T-helper 2 cell treated with Interferon-gamma antibody and Interleukin-4, amounts not matched to agents 5 μg/mL and 100 μg/mL, for 36 hours (primary cell): ENCODE measurements at places on chromosomes 7 and 10.
A peak's percentile ranks its signal among the peaks of the same experiment; 100 is the strongest.

GRCh38 chr10:16809074-16809718, 8.0 kb downstream of the RSU1 start:
- peak; percentile 23 for DNase-seq

GRCh38 chr10:8045726-8046494, 8.6 kb upstream of the GATA3 start:
- no peak for DNase-seq

DNA sequence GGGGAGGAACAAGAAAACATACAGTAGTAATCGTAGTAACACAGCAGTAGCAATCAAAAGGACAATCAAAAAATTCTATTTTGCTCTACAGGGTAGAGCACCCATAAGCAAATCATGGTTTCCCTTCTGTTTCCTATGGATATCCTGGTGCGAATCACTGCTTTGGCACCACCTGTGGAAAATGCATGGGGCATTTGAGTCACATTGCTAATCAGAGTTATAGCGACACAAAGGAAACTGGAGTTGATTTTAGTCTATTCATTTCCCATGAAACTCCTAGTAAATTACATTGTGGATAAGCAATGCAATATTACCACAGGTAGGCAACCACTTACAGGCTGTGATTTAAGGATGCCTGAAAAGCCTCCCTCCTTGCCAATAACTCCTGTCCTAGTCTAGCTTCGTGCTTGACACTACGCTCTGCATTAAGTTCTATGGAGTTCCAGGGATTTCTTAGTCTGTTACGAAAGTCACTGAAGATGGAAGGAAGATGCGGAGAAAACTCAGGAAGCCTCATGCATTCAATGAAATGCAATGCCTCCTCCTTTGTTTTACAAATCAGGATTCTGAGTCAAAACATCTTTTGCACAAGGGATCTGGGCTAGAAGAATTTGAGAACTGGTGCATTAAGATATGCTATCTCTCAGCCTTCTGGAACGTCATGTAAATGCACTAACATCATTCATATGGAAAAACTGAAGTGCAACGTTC, 188.4 kb downstream of the DGKI start:
- no peak for DNase-seq

GRCh38 chr7:79300573-79300972, 152.9 kb downstream of the MAGI2 start:
- no peak for DNase-seq

GRCh38 chr10:128275388-128276177, 149.4 kb upstream of the MKI67 start:
- no peak for DNase-seq

- no peak for DNase-seq
Measured at GRCh38 chr10:102596506-102596971, 47.7 kb upstream of the TRIM8 start.

DNA sequence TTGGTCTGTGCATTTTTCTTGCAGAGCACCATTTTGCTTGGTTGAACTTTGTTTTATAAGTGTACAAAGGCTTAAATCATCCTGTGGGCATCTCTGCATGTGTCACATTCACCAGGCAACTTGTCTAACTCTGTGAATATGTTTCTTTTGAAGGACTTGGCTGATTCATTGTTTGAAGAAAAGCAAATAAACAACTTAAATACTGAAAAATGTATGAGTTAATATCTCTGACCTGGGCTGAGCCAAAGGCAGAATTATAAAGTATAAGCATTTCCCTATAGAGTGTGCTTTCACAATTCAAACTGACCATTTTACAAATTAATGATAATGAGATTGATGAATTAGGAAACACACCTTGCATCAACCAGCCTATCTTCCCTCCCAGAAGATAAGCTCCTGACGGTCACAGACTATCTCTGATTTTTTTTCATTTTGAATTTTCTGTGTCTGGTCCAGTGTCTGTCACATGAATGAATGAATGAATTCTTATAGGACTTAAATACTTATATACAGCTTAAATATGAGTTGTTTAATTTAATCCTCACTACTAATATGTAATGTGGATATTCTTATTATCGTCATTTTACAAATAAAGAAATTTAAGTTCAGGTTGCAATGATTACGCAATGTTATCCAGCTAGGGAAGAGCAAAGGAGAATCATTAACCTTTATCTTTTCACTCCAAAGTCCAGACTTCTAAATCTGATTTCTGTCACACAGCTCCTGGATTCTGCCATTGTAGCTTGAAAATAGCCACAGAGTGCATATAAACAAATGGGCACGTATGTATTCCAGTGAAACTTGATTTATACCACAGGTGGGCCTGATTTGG, 182.0 kb upstream of the PHYHIPL start:
- no peak for DNase-seq

DNA sequence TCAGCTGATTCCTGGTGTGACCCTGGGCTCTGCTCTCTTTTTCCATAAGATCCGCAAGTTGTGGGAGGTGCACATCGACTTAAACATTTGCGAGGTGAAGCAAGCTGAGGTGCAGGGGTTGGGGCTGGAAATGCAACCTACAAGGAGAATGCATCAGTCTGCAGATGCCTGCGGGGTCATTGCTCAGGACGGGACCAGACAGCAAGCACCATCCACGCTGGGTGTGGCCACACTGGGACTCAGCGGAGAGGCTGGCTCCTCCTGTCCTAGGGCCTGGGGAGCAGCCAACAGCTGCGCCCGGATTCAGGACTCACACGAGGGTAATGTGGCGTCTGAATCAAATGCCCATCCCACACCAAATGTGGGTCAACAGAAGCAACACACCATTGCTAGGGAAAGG, 33.8 kb downstream of the STK32C start:
- DNase-seq = no peak

DNA sequence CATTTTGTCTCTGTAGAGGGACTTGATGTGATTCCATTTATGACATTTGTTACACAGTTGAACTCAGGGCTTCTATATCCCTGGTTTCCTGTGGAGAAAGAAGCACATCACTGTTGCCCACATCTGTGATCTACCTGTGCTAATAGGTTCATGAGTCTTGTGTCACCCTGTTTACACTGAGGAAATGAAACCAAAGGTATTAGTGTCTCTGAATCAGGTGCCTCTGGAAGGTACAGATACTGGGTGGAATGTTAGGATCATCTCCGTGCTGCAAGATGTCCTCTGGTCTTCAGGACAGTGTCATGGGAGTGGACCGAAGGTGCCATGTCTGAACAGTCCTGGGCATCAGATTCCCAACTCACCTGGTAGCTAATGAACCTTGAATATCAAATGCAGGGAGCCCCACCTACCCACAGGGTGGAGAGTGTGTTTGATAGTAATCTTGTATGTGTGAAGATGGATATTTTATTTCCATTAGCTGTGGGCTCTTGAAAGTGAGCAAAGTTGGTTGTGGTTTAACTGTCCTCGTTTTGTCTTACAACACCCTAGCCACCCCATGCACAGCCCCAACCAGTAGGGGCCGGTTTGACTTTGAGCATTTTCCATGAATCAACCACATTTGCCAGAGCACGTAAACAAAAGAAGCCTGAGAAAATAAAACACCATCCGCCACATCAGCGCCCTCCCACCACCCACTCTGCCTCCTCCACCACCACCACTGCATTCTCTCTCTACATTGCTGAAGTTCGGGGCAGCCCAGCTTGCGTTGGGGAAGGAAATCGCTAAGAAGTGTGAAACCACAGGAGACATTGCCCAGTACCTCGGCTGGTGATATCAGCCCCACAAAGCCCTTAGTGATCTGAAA, 40.7 kb downstream of the TARP start:
- DNase-seq = peak; percentile 90

- DNase-seq = no peak
Measured at GRCh38 chr7:116021237-116021636, 9.3 kb downstream of the TFEC start.

DNA sequence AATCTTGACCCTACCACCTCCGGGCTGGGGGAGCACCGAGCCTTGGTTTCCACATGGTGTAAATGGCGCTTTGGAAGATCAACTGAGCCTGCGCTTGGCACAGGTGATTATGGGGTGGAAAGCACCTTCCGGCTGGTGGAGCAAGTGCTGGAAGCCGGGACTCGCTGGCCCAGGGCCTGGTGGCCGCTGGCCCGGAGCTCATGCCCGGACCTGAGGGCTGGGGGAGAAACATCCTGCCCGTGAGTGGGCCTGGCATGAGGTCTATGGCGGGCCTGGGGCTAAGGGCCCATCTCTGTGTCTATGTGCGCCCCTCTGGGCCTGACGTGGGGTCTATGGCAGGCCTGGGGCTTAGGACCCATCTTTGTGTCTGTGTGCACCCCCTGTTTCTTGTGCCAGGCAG, 14.2 kb upstream of the LFNG start:
- no peak for DNase-seq

- DNase-seq = no peak
Measured at GRCh38 chr7:14144109-14144508, 154.6 kb upstream of the ETV1 start.

DNA sequence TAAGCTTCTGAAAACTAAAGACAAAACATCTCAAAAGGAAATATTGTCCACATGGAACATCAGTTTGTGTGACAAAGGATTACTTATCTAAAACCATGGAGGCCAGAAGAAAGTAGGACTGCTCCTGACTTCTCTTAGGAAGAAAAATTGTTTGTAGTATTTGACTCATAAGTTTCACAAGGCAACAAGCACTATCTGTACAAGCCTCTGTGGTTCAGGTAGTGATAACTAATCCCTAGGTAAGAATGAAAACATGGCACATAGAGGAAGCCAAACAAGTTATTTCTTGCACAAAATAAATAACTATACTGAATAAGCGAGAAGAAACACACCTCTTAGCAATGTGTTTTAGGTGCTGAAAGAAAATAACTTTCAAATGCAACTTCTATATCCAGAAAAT, 30.3 kb downstream of the TFPI2 start:
- DNase-seq = no peak

DNA sequence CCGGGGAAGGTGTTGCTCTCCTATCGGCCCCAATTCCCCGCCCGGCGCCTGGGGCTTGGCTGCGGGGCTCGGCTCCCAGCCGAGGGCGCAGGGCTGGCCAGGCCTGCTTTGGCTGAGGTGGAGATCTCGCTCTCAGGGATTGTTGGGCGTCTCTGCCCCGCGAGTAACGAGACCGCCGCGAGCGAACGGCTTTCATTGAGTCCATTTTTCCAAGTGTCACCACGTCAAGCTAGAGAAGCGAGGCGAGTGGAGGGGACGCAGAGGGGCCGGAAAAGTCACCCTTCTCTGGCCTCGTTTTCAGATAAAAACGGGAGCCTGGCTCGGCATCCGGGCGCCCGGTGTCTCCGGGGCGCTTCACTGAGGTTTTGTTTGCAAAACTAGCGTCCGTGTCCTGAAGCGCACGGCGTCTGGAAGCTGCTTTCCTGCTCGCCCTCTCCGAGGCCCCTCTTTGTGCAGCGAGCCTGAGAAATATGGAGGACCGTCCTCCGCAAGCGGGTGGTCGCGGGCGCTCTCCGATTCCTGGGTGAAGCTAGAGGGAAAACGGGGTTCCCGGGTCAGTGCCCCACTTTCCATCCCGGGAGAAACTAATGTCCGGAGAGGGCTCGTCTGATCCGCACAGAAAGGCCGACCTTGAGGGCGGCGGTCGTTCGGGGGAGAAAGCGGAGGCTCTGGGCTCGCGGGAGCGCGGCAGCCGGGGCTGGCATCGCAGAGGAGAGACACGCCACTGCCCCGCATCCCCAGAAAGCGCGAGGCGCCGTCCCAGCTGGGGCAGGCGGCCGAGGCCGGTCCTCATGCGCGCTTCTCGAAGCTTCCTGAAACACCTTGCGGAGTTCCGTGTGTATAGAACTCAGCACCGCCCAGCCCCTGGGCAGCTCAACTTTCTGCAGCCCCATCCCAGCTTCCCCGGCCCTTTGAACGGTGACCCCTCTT, 3.5 kb upstream of the EN2 start:
- DNase-seq = no peak

- DNase-seq = no peak
Measured at GRCh38 chr7:16785846-16786245, 19.0 kb downstream of the AGR2 start.

DNA sequence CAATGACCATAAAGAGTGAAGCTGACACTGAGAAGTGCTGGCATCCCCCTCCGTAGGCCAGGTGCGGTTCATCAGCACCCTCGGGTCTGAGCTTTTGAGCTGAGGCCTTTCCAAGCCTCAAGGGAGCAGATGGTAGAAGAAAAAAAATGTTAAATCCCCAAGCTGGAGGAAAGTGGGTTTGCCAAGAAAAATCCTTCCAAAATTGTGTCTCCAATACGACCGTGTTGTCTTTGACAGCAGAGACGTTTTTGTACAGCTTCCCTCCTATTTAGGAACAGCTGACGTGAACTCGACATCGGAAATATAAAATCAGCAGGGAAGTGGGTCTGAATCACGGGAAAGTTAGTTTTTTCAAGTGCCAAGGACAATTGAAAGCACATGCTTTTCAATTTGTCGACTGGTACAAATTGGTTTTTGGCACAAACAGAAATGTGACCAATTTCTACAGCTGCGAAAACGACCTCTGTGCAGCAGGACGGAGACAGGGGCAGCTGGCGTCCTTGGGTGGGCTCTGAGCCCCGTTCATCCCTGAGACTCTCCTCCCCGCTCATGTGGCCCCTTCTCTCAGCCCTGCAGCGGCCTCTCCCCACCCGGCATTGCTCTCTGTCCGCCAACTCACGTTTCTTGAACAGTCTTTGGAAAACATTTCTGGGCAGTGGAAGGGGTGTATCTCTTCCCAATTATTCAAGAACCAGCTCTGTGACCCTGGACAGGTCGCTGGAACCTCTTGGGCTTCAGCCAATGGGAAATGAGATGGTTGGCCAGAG, 89.9 kb downstream of the PAXIP1 start:
- DNase-seq = no peak

DNA sequence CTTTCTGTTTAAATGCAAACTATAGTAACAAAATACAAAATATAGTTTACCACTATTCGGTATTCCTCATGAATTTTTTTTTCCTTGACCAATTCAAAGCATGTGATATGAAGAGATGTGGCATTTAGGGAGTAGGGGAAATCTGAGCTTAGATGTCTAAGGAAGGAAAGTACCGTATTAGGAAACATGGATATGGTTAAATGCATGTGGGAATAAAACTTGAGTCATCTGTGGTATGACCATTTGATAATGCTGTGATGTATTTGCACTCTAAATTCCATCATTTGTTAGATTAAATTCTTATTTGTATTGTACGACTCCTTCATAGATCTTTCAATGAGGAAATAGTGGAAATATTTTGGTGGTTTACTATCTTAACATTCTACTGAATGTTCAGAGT, 19.7 kb downstream of the AHR start:
- DNase-seq = no peak

DNA sequence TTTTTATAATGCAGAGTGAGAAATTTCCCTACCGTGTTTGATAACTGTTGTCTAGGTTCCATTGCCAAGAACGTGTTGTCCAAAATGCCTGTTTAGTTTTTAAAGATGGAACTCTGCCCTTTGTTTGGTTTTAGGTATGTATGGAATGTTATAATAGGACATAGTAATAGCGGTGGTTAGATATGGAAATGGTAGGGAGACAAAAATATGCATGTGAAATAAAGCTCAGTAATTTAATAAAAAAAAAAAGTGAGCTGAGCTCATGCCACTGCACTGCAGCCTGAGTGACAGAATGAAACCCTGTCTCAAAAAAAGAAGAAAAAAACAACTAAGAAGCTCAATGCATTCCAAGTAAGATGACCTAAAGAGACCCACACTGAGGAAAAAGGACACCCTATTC, 72.9 kb downstream of the ZNF783 start:
- DNase-seq = no peak
